ENCODE measurements at places on chromosomes 5 and 9. TPM values are rescaled to one million over a fixed set of nuclear protein-coding genes. Genes with fewer than 3 reads are reported as not detected.

DNA sequence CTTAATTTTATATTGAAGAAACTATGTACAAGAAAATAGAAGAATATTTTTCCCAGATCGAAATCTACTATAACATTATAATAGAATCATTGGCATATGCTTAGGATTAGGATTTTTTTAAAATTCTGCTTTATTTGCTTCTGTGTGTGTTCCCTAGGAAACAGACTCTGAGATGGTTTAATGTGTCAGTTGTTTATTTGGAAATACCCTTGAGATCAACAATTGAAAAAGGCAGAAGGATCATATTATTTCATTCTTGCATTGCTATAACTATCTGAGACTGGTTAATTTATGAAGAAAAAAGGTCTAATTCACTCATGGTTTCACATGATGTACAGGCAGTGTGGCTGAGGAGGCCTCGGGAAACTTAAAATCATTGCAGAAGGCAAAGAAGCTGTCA, 622.6 kb downstream of the PRR16 start:
- H3K36me3 ChIP-seq: no peaks in the 10 kb centered on the region
- no peaks in the 10 kb centered on the region for H3K27me3 ChIP-seq
- DNase-seq: no peak
- no peak overlapping the region for H3K27ac ChIP-seq
- H3K4me3 ChIP-seq: no peak overlapping the region

DNA sequence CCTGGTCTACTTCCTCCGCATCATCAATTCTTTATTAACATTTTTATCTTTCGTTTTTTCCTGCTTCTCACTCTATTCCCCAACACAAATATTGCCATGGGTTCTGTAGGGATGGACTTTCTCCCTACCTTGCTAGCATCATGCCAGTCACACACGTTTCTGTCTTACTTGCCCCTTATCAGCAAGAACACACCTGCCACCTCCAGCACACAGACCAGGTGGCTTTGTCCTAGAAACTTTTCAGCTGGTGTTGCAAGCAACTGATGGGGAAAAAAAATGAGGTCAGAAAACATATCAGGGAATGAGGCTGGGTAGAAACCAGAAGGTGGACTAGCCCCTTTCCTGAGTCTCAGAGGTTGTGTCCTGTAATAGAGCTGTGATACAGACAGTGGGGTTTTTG, 5.8 kb downstream of the SH3RF2 start:
- peaks cover 87% of the 10 kb centered on the region for H3K4me1 ChIP-seq
- H3K36me3 ChIP-seq: peaks cover 43% of the 10 kb centered on the region
- H3K4me3 ChIP-seq: no peak overlapping the region
- peak overlapping the region; percentile 30 for H3K27ac ChIP-seq
- no peak for DNase-seq

- peaks cover 17% of the 10 kb centered on the region for H3K4me1 ChIP-seq
- no peaks in the 10 kb centered on the region for H3K27me3 ChIP-seq
- H3K36me3 ChIP-seq: no peaks in the 10 kb centered on the region
- H3K27ac ChIP-seq: no peak overlapping the region
Observed at GRCh38 chr5:111775224-111775623, 18.2 kb upstream of the NREP start.

DNA sequence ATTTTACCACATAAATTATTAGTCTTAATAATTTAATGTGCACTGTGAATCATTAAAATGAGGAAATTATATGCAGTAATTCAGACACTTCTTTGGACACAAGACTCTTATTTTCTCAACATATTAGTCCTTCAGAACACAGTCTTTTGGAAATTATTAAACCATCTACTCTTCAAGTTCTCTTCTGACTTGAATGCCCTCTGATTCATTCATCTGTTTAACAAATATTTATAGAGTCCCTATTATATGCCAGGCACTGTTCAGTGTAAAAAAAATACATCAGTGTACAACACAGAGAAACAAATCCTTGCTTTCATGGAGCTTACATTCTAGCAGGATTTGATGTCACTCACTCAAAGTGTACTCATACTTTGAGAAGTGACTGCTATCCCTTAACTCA, 163.4 kb upstream of the IL12B start:
- H3K4me3 ChIP-seq: no peak overlapping the region
- H3K27ac ChIP-seq: no peak overlapping the region
- DNase-seq: no peak
- no peaks in the 10 kb centered on the region for H3K4me1 ChIP-seq
- no peaks in the 10 kb centered on the region for H3K27me3 ChIP-seq
- no peaks in the 10 kb centered on the region for H3K36me3 ChIP-seq

- no peak for DNase-seq
- no peak overlapping the region for H3K27ac ChIP-seq
- peaks cover 7% of the 10 kb centered on the region for H3K36me3 ChIP-seq
- no peaks in the 10 kb centered on the region for H3K27me3 ChIP-seq
- H3K4me1 ChIP-seq: no peaks in the 10 kb centered on the region
- H3K4me3 ChIP-seq: no peak overlapping the region
Observed at GRCh38 chr9:129863059-129863690, 27.9 kb downstream of the USP20 start.

DNA sequence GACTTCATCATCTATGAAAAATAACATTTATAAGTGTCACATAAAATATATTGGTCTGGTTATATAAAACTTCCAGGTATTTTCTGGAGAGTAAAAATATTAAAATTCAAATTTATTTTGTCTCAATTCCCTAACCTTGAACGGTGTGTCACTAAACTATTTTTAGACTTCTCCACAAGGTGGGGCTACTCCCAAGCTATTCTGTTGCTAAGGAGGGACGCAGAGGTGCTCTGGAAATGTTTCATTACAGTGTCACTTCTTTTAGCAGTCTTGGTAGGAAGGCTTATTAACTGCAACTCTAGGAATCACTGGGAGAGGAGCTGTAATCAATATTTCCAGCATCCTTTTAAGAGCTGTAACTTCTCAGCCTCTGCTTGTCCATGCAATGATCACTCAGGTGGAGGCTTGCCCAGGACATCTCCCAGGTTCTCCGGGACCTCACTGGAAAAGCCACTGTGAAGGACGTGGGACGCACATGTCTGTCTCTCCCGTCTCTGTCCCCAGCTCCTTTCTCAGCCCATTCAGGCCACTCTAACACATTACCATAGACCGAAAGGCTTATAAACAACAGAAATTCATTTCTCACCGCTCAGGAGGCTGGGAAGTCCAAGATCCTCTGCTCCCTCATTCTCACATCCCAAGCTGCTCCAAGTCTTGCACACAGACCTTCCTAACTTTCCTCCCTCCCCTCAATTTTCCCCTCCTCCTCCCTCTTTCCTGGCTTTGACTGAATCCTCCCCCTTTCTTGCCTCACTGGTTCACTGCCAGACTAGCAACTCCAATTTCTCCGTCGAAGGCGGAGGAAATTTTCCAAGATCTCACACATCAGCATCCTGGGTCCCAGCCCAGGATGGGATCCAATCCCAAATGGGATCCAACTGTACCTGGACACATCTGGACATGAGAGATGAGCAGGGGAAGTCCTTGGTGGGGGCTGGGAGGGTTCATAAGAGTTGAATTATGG, 32.7 kb upstream of the DNAH5 start:
- no peak overlapping the region for H3K4me3 ChIP-seq
- H3K27ac ChIP-seq: no peak overlapping the region
- peaks cover 3% of the 10 kb centered on the region for H3K4me1 ChIP-seq
- no peak for DNase-seq

DNA sequence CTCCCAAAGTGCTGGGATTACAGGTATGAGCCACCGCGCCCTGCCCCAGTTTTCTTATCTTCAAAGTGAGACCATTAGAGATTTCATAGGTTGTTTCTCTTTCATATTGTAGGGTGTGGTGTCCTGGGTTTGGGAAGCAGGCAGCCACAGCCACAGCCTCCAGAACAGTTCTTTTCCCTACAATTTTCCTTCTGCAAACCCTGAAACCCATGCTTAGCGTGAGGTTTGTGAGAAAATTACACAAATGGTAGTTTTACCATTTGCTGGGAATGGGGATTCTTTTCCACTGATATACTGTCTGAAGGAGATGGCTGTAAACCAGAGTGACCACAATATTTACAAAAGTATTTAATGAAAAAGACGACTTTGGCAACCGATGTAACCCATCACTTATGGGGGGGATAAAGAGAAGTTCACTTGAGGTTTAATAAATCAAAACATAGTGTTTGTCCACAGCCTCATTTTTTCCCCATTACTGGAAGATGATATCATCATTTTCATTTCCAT, 26.7 kb upstream of the ECM2 start:
- peaks cover 13% of the 10 kb centered on the region for H3K4me1 ChIP-seq
- H3K36me3 ChIP-seq: no peaks in the 10 kb centered on the region
- H3K27me3 ChIP-seq: no peaks in the 10 kb centered on the region
- peak; percentile 37 for DNase-seq
- no peak overlapping the region for H3K4me3 ChIP-seq
- H3K27ac ChIP-seq: no peak overlapping the region

- no peaks in the 10 kb centered on the region for H3K4me1 ChIP-seq
- H3K36me3 ChIP-seq: no peaks in the 10 kb centered on the region
- no peak for DNase-seq
Observed at GRCh38 chr5:175640106-175640775, 17.6 kb upstream of the HRH2 start.

DNA sequence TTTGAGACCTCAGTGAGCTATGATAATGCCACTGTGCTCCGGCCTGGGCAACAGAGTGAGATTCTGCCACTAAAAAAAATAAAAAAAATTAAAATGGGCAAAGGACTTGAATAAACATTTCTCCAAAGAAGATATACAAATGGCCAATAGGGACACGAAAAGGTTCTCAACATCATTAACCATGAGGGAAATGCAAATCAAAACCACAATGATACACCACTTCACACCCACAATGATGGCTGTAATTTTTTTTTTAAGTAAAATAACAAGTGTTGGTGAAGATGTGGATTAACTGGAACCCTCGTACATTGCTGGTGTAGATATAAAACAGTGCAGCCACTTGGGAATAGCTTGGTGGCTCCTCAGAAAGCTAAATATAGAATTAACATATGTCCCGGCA, 68.0 kb downstream of the SIL1 start:
- DNase-seq: no peak
- no peaks in the 10 kb centered on the region for H3K27me3 ChIP-seq
- no peaks in the 10 kb centered on the region for H3K36me3 ChIP-seq
- no peak overlapping the region for H3K4me3 ChIP-seq
- H3K4me1 ChIP-seq: no peaks in the 10 kb centered on the region

GRCh38 chr5:74301576-74301975, 339.0 kb downstream of the ENC1 start:
- no peak overlapping the region for H3K4me3 ChIP-seq
- H3K27me3 ChIP-seq: no peaks in the 10 kb centered on the region
- H3K27ac ChIP-seq: no peak overlapping the region
- no peaks in the 10 kb centered on the region for H3K4me1 ChIP-seq

DNA sequence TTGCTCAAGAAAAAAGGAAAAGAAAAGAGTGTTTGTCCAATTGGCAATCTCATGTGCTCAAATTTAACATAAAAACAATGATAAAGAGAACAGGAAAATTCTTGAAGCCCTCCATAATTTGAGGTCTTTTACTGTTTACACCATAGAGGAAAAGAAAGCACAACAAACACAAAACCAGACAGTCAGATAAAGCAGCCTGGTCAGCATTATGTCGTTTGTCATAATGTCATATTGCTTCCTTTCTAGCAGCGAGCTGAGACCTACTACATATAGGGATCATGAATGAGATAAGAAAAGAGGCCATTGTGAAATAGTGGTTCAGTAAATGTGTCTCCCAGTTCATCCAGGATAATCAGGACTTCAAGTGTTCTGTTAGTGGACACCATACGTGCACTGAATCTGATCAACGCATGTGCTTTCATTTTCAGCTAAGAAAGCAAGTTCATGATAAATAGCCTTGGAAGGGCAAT, 64.7 kb upstream of the SELENOP start:
- DNase-seq: no peak
- H3K27ac ChIP-seq: no peak overlapping the region
- no peaks in the 10 kb centered on the region for H3K4me1 ChIP-seq
- H3K36me3 ChIP-seq: no peaks in the 10 kb centered on the region
- no peak overlapping the region for H3K4me3 ChIP-seq

DNA sequence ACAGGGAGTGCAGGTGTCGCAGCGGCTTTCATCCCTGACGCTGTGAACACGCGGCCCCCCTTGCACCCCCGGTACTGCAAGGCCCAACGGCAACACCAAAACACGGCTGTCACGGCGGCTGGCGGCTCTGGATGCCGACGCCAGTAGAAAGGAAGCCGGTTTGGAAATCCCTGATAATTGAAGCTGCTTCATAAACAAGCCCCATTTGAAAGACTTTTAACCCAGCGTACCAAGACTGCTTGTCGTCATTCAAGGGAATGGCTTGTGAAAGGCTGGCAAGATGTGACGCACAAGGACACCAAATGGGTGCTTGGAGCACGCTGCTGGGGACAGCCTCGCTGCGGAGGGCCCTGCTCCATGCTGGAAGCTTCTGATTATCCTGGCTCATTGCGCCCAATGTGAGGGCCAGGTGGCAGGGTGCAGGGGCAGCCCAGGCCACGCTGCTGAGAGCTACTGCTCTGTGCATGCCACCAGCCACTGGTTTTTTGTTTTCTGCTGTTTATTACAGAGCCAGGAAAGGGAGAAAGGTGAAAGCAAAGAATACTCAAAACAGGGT, 63.1 kb downstream of the GTF3C4 start:
- H3K27ac ChIP-seq: no peak overlapping the region
- no peak overlapping the region for H3K4me3 ChIP-seq
- no peak for DNase-seq
- no peaks in the 10 kb centered on the region for H3K36me3 ChIP-seq

DNA sequence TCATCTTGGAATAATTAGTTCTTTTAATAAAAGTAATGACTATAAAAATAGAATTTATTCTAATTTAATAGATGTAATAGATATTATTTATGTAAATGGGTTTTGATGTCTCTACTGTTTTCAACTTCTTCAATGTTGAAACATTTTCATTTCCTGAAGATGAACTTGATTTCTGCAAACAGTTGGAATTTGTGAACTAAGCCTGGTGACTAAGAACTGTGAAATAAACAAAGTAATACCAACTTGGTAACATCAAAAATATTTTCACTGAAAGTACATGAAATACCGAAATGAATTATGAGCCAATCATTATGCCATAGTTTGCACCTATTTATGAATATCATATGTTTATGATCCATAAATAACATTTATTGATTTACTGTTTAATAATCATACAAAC, 143.8 kb upstream of the FGF10 start:
- no peak overlapping the region for H3K27ac ChIP-seq
- no peak overlapping the region for H3K4me3 ChIP-seq
- no peaks in the 10 kb centered on the region for H3K4me1 ChIP-seq
- no peaks in the 10 kb centered on the region for H3K36me3 ChIP-seq
- no peak for DNase-seq
- H3K27me3 ChIP-seq: no peaks in the 10 kb centered on the region

Gene TRIM36
- total RNA-seq: 0.22 TPM

Gene SPIN1
- total RNA-seq: 91.1 TPM

Gene VAV2
- total RNA-seq: 12.2 TPM

Gene BHMT
- total RNA-seq: not detected

Gene MYOT
- not detected for total RNA-seq

Gene ZDHHC21
- total RNA-seq: 5.0 TPM

Gene VPS13A
- total RNA-seq: 9.9 TPM

Gene MEIKIN
- not detected for total RNA-seq

Gene OGN
- total RNA-seq: not detected

Gene SLC46A2
- not detected for total RNA-seq

Gene PRDM9
- not detected for total RNA-seq

Gene HMCN2
- total RNA-seq: 1.2 TPM

Gene CEMIP2
- total RNA-seq: 14.8 TPM
